ENCODE measurements at places on chromosomes 4 and X.

DNA sequence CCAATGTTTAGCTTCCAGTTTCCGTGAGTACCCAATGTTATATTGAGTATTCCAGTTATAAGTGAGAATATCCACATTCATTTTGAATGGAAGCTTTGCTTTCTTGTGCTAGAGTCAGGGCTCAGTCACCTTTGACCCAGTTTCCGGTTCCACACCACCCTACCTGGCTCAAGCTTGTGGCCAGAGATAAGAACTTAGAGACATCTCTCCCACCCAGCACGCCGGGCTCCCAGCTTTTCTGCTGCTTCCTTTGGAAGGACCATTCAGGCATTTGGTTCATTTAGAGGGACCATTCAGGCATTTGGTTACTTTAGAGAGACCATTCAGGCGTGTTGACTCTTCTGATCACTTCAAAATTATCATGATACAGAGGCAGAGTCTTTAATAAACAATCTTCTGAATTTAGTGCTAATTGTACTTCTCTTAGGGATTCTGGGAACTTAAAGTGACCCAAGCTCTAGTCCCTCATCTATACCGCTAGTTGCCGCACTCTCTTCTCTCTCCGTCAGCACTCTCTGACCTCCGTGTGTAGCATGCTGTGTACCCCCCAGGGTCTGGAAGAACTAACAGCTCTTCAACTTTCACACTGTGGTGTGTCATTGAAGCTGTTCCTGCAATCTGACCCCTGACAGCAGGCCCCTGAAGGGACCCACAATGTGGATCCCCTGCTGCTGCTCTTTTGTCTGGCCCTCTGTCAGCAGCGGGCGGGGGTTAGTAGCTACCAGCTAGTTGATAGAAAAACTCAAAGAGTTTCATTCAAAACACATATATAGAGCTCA is 943.1 kb downstream of the ARAP2 start:
- DNase-seq, result no peak

- DNase-seq, result no peak
These were observed 204.6 kb upstream of the DIAPH2 start for GRCh38 chrX:96480081-96480480.

DNA sequence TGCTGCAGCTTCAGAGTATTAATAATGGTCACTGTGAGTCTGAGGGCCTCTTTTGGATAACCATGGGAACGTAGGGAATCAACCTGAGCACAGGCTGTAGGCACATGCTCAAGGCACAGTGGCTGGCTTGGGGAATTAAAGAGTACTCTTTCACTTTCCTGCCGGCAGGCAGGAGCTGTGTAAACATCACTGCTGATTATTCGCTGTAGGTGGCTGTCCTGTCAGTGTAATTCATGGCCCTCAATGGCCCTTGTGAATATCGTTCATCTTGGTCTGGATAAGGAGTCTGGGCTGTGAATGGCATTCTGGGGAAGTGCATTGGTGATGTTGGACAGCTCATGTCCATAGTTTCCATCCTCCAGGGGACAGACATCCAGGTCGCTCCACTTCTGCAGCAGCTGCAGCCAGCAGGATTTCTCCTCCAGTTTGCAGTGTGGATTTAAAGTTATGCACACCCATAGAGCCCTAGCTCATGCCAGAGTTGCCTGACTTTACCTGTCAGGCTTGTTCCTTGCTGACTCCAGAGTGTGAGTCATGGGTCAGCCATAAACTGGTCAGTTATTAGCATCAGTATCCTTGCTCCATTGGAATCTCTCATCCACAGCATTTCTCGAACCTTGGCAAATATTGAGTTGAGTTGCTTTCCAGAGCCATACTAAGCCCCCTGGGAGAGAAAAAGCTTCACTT is 43.0 kb downstream of the C4orf33 start:
- no peak for DNase-seq

DNA sequence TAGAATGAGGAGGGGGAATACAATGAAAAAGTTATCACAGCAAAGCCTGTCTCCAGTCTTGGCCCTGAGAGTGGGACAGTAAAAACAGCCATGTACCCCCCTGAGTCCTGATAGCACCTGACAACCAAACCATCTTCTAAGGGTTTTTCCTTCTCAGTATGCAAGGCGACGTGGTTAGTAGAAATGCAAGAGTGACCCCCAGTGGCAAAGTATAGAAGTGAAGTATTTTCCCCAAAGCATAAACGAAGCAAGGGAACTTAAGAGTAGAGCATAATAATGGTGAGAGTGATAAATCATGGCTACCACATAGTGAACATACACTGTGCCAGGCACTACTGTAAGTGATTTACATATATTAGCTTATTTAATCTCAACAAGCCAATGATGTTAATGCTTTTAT is 52.8 kb downstream of the FAM47C start:
- DNase-seq, result peak; percentile 4

- no peak for DNase-seq
These were observed 157.4 kb downstream of the PTTG2 start for GRCh38 chr4:38117591-38117990.

DNA sequence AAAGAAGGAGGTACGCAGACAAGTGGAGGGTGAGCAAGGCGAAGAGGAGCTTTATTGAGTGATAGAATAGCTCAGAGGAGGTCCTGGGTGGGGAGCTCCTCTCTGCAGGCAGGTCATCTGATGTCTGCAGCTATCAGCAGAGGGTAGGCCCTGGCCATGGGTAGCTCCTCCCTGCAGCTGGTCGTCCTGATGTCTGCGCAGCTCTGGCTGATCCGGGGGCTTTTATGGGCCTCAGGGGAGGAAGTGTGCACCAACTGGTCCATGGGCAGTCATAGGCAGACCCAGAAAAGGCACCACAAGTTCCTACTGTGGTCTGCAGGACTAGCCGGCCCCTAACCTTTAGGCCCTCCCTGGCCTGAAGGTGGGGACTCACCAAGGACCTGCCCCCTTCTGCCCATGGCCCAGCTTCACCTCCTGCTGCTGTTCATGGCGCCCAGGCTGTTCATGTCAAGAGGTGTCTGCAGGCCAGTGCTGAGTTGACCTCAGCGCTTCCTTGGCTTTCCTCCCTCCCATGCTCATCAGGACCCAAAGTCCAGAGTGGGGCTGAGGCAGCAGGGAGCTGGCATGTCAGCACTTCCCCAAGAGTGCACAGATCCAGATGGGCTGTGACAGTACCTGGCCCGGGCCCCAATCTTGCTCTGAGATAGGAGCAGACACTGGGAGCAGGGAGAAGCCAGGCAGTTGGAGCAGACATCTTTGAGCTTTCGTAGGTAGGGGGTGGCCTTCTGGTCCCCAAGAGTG is 46.1 kb downstream of the ARAP2 start:
- DNase-seq, result no peak

DNA sequence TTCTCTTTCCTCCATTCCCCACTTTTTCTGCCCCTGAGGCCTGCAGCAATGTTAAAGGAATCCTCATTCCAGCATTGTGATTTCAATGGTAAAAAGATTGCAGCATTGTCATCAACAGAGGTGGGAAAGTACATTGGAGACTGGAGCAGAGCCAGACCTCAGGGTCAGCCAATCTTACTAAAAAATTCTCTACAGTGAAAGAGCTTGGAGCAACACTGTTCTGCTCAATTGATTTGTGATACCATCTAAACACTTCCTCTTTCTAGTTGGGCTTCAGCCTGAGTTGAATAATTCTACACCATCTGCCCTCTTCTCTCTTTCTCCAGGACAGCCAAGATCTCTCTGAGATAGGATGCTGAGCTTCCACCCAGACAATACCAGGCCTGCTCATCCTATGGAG is 176.5 kb downstream of the AR start:
- no peak for DNase-seq

GRCh38 chr4:31557437-31557836 is 837.3 kb downstream of the PCDH7 start:
- DNase-seq, result no peak

DNA sequence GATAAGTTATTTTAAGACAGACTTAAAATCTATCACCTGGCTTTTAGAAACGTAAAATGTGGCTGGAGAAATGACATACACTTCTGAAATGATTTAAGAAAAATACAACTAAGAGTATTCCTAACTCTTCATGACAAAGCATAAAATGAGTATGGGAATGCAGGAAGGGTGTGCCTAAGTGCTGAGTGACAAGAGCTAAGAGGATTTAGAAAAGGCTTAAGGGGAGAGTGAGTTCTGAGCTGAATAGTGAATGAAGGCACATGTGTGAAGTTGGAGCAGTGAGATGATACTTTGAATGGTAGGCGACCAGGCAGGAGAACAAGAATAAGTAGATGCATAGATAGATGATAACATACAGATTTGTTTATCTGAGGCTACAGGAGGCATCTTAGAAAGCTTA is 458.3 kb upstream of the TENM3 start:
- DNase-seq, result no peak

DNA sequence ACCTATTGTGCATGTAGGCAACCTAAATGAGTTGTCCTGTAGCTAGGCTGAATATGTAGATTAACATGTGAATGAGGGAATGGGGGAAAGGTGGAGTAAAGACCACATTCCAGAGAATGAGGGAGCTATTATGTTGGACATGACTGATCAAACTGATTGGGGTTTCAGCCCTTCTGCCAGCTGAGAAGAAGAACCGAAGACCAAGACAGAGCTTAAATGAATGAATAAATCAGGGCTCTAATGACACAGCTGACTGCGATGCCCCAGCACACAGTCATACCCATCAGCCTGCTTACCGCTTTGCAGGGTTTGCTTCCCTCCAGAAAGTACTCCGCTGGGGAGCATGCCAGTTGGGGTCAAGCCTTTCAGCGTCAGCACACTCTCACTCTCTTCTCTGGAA is 315.4 kb downstream of the PPP3CA start:
- DNase-seq, result no peak

Measured in HuH-7 (cell line).